ENCODE measurements at places on chromosomes 2 and 18.

DNA sequence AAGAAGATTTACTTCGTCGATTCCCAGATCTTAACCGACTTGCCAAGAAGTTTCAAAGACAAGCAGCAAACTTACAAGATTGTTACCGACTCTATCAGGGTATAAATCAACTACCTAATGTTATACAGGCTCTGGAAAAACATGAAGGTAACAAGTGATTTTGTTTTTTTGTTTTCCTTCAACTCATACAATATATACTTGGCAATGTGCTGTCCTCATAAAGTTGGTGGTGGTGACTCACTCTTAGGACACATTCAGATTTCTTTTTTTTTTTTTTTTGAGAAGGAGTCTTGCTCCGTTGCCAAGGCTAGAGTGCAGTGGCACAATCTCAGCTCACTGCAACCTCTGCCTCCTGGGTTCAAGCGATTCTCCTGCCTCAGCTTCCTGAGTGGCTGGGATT lies 26.8 kb downstream of the MSH2 start:
- no peak for DNase-seq

GRCh38 chr2:160417745-160418397 lies 75.7 kb downstream of the RBMS1 start:
- no peak for DNase-seq

DNA sequence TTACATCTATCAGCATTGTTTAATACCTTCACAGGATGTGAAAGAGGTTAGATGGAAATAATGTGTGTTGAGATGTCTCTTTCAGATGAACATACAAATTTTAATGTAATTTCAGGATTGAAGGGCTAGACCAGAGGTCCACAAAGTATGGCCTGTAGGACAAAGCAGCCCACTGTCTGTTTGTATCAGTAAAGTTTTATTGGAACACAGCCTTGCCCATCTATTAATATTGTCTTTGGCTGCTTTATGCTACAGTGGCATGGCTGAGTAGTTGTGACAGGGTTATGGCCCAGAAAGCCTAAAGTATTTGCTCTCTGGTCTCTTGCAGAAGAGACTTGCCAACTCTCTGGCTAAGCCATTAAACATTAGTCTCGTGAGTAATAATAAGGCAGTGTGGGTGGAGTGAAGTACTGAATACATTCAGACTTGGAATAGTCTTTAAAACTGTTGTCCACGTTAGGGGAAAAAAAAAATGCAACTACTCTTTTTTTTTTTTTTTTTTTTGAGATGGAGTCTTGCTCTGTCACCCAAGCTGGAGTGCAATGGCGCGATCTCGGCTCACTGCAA lies 74.5 kb upstream of the NOSTRIN start:
- DNase-seq = no peak

DNA sequence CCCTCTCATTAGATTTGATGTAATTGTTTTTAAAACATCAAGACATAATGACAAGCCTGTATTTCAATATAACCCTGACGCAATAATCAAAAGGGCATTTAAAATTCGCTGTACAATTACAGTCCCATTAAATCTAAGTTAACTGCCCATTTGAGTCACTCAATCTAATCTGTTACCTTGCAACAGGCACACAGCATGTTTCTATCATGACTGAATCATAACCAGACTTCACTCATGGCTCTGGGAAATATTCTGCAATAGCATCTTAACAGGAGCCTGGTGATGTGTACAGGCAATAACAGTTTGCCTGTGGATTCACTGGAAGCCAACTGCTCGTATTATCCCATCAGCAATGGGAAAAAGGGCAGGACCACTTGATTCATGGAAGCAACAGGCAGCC lies 142.3 kb upstream of the NCKAP5 start:
- no peak for DNase-seq

DNA sequence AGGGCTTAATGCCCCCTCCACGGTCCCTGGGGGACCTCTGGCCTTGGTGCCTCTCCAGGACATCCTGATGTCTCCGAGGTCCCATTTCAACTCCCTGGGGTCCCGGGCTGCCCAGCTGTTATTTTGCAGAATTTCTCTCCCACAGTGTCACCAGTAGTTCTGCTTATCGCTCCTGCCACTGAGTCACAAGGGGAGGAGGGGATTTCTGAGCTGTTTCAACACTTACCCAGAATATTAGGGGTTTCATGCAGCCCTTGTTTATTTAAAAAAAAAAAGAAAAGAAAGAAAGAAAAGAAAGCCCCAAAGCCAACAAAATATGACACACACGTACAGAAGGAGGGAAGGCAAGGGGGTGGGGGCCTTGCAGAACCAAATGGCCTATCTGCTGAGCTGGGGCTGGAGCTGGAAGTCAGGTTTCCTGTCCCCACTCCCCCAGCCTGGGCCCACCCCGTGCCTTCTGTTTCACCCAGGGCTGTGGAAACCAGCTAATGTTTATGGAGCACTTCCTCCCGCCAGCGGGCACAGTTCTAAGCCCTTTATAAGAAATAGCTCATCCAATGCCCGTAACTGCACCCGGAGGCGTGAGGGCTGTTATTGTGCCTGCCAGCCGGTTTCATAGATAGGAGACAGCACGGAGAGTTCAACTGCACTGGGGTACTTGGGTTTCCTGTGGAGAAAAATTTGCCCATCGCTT lies 8.4 kb upstream of the ARID5A start:
- no peak for DNase-seq

DNA sequence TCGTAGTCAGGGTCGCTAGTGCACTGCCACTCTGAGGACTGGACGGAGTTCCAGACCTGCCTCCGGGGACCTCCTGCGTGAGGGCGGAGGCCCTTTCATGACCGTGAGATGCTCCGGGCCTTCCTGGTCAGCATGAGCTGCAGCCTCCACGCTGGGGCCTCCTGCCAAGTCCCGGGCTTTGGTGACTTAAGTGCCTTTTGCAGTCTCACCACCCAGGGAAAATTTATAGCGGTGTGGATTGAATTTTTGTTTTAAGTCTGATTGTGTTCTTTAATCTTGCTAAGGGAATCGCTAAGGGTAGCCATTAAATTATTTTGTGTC lies 33.6 kb downstream of the CHRNA1 start:
- no peak for DNase-seq

GRCh38 chr2:170719810-170720209 lies 4.7 kb downstream of the SP5 start:
- DNase-seq = no peak

GRCh38 chr2:182585001-182585400 lies 131.1 kb upstream of the DNAJC10 start:
- DNase-seq = no peak

DNA sequence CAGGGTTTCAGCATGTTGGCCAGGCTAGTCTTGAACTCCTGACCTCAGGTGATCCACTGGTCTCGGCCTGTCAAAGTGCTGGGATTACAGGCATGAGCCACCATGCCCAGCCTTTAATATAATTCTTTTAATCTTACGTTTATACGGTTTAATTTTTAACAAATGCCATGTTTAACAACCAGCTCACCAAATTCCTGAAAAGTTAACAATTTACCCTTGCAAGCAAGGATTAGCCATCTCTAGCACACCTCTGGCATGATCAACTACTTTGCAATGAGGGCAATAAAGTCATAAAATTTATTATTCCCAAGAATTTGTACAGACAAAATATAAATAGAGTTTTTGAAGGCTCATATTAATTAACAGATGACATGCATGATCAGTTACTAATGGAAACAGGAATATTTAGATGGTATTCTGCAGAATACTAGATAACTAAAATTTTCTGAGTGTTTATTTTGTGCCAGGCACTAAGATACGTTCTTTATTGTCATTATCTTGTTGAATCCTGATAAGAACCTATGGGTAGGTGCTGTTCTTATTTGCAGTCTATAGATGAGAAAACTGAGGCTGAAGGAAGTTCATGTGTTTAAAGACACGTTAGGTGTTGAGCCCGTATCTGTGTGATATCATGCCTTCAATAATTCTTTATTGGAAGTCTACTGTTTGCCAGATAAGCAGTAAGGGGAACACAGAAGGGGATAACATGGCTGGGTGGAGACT lies 190.1 kb downstream of the CDCA7 start:
- DNase-seq = no peak

DNA sequence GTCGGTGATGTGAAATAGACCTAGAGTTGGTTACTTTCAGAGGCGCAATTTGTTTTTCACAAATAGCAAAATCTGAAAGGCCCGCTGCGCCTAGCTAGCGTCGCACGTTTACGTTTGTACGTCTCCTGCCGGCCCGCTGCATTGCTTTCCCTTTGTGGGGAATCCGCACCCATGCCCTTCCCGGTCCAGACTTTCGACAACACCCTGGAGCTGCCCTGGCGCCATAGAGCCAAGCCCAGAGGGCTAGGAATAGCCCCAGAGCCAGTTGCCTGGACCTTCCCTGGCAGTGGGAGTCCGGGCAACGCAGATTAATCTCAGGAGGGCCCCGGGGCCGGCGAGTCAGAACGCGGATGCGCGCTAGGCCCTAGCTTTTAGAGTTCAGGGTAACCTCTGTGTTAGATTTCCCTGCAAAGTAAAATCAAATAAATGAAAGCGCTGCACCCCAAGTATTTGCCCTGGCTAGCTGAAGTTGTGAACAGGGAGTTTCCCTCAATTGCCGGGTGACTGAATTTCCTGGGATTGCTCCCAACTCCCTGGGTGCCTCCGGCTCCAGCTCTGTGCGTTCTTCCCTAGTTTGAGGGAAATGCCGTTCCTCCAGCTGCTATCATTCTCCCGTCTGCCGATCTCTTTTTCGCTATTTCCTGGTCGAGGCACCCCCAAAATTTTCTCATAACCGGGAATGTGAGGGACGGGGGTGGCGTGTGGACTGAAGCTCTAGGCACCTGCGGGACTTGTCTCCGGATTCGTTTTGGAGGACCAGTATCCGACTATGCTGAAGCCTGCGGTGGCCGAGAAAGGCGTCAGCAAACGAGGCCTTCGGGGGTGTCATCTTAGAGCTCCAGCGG lies 1.2 kb upstream of the EN1 start:
- DNase-seq = no peak

DNA sequence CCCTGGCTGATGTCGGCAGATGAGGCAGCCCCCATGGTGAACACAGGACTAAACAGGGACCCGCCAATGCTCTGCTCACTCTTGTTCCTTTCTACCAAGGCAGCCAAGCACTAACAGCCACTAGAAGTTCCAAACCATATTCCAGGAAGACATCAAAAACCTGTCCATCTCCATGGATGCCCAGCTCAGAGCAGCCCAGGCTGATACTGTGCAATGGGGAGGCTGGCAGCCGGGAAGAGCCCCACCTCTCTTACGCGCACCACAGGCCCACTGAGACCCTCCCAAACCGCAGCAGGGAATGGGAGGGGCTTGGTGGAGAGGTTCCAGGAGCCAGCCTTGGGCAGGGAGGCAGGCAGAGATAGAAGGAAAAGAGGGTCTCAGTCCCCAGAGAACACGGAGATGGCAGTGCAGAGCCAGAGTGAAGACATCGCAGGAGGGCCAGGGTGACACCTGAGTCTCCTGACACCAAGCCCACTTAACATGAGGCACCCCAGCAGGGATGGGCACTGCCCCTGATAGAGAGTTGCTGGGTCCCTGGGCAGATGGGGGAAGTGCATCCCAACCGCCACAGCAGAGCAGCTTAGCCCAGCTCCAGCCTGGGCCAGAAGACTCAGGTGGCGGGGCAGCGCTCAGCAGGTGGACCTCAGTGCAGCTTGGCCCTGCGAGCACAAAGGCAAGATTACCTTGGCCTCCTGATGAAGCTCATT lies 3.4 kb downstream of the HS6ST1 start:
- DNase-seq = no peak

DNA sequence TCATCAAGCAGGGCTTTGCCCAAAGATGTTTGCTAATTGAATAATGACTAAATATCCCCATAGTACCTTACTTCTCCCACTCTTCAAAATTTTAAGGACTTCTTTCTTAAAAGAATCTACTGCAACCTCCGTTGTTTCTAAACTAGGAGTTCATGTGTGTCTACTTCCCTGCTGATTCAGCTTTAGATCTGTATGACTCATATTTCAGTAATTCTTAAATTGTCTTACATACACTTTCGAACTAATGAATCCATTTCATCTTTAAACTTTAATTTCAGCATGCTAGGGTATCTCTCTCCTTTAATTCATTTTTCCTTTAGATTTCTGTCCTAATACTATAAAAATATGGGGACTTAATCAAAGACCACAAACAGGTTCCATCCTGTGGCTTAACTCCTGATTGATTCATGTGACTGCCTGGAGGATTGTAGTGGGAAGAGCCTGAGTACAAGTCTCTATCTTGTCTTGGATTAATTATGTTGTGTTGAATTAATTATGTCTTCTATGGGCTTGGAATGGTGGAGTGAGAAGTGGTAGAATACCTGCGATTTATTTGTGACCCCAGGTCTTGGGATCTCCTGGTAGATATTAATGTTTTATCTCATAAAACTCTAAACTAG lies 24.9 kb upstream of the COL5A2 start:
- DNase-seq = no peak

- DNase-seq = no peak
Measured at GRCh38 chr18:79737426-79737825, 57.8 kb downstream of the CTDP1 start.

GRCh38 chr2:181776336-181776735 lies 96.0 kb upstream of the NEUROD1 start:
- no peak for DNase-seq

- no peak for DNase-seq
Measured at GRCh38 chr2:133842446-133842845, 274.2 kb upstream of the NCKAP5 start.

- no peak for DNase-seq
Measured at GRCh38 chr2:109125593-109126500, 3.2 kb upstream of the SH3RF3 start.

DNA sequence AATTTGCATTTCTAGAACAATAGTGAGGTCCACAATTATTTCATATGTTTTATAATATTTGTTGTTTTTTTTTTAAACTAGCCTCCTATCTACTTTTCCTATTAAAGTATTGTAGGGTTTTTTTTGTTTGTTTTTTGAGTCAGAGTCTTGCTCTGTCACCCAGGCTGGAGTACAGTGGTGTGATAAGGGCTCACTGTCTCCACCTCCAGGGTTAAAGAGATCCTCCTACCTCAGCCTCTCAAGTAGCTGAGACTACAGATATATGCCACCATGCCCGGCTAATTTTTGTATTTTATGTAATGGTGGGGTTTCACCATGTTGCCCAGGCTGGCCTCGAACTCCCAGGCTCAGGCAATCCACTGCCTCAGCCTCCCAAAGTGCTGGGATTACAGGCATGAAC lies 122.5 kb downstream of the SLC39A10 start:
- DNase-seq = no peak
